ENCODE measurements at places on chromosomes 5 and 9.

DNA sequence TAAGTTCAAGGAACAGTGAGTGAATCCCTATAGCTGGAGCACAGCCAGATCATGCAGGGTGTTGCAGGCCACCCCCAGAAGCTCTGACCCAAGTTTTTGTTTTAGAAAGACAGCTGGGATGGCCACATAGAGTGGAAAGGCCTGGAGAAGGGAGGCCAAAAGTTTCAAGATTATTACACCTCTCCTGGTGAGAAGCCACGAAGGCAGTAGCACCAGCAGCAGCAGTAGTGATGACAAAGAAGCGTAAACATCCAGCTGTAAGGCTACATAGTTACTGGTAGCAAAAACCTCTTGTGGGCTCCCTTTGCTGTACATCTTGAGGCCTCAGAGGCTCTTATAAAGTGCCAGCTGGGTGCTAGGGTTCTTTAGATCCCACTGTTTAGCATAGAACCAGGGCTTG, 11.8 kb downstream of the ADAMTSL1 start:
- no peak for DNase-seq

DNA sequence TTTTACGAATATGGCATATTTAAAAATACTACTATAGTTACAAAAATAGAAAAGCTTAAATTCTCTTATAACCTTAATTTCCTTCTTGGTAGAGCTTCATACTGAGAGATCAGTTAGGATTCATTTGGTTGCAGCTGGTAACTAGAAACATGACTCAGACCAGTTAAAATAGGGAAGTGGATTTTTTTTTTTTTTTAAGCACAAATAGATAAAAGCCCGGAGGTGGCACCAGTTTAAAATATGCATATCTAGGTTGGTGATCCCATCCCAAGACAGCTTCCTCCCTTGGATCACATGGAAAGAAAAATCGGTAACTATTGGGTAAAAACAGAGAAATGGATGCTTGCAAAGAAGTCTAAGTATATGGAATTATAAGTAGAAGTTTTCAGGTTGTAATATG, 1634.3 kb downstream of the MAT2B start:
- peak; percentile 1 for DNase-seq

DNA sequence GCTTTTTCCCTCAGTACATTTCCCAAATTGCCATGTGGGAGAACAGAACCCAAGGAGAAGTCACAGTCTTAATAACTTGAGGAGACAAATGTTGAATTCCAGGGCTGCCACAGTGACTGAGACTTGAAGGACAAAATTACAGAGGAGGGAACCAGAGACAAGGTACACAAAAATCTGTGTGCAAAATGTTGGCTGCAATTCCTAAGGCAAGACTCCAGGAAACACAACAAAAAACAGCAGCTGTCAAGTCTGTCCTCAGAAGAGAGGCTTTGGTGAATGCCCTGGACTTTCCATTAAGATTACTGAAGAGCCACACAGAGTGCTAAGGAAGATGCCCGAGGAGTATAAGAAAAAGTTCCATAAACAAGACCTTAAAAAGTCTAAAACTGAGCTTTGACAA, 21.1 kb downstream of the AP3B1 start:
- no peak for DNase-seq

DNA sequence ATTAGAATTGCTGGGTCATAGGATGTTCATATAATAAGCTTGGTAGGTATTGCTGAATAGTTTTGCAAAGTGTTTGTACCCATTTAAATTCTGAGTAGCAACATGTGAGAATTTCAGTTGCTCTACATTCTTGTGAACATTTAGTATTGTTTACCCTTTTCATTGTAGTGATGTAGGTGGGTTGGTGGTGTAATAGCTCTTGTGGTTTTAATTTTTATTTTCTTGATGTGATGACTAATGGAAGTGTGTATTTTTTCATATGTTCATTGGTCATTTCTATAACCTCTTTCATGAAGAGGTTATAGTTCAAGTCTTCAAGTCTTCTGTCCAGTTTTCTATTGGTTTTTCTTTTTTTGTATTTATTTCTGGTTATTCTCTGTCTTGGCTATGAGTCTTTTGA, 34.4 kb downstream of the RASA1 start:
- no peak for DNase-seq

- DNase-seq, result no peak
Measured at GRCh38 chr5:57422993-57423392, 59.6 kb downstream of the ACTBL2 start.

DNA sequence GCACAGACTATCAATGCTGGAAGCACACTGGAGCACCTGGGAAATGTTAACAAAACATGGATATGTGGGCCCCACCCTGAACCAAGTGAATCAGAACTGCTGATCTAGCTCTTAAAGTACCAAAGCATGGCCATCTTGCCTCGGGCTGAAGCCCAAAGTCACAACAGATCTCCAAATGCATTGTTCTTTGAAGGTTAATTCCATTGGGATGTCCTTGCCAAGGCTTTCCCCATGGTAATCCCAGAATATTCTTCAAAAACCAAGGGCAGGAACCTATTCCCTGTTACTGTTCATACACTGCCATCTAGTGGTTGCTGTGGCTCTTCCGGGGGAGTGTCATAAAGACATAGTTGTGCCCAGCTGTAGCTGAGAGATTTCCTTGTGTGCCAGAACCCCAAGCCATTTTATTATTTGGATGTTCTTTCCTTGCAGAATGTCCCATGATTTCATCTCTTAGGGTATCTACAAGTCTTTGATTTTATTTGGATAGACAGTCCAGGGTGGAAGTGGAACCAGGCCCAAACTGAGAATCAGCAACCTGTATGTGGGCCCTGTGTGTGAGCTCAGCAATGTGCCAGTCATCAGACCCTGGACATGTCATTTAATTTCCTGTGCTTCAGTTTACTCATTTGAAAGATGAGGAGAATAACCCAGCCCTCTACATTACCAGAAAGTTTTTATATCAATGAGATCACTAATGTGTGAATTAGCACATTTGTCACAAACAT, 290.0 kb downstream of the ACTL7B start:
- peak; percentile 17 for DNase-seq

DNA sequence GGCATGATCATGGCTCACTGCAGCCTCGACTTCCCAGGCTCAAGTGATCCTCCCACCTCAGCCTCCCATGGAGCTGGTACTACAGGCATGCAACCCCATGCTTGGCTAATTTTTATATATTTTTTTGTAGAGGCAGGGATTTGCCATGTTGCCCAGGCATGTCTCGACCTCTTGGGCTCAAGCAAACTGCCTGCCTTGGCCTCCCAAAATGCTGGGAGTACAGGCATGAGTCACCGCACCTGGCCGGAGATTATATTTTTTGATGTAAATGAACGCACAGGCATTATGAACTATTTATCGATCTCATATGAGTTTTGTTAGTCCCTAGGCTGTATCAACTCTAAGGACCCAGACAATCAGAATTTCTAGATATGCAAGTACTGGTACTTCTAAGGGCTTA, 25.5 kb upstream of the CEP120 start:
- no peak for DNase-seq

- DNase-seq, result no peak
Measured at GRCh38 chr5:56094579-56095361, 100.0 kb upstream of the IL6ST start.

DNA sequence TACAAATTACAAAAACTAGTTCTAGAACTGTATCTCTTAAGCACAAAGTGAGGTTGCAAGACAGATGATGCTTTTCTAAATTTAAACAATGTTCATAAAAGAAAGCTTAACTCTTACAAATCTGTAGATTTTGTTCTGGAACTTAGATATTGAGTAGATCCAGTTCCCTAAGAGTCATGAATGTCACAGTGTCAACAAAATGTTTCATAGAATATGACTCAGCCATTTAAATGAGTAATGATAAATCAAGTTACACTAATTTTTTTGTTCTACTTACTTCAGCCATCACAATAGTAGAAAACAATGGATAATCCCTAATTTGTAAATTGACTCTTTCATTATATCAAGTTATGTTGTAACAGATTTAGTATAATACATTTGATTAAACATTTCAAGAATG, 239.7 kb downstream of the MEF2C start:
- DNase-seq, result no peak

GRCh38 chr5:176542596-176543427, 5.6 kb upstream of the RNF44 start:
- no peak for DNase-seq
